Stimulated activated CD8-positive, alpha-beta memory T cell treated with anti-CD3 and anti-CD28 coated beads, Interleukin-15, amount 100 ng/mL, for 48 hours (primary cell): ENCODE measurements at places on chromosomes 7 and 10.

GRCh38 chr7:132745510-132745909 lies 169.2 kb upstream of the PLXNA4 start:
- DNase-seq = no peak

DNA sequence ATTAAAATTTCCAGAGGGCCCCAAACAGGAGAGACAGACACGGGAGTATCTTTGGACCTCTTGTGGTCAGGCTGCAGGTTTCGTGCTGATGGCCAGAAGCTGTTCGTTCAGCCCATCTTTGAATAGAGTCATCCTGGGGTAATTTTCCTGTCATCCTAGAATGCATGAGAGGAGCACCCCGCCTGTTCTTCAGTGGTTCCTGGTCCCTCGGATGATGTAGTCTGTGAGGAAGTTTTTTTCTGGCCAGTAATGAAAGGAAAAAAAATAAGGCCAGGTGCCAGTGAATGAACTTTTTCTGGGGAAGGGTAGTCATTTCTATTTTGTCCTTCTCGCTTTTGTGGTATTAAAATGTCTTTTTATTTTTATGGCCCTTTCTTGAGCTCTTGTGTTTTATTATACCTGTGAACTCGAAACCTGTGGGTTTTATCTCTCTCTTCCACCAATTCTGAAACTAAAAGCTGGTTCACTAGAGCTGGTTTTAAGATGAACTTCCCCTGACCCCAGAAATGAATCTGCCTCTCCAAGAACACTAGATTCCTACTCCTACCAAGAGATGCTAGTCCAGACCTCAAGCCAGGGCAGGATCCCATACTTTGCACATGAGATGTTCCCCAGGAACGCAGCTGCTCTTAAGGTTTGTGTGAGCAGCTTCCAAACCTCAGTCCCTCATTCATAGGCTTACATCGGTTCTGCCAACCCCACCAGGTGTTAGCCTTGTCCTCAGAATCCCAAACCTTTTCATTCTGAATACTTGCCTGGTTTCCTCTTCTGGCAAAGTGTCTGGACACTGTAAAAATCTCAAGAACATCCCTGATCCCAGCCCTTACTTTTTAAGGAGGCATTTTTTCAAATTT lies 15.4 kb upstream of the MEST start:
- DNase-seq = no peak

GRCh38 chr10:79079054-79079397 lies 10.3 kb downstream of the ZMIZ1 start:
- DNase-seq = no peak

GRCh38 chr10:124243702-124244121 lies 150.3 kb upstream of the CHST15 start:
- no peak for DNase-seq

GRCh38 chr10:121418126-121418777 lies 180.0 kb downstream of the FGFR2 start:
- no peak for DNase-seq

DNA sequence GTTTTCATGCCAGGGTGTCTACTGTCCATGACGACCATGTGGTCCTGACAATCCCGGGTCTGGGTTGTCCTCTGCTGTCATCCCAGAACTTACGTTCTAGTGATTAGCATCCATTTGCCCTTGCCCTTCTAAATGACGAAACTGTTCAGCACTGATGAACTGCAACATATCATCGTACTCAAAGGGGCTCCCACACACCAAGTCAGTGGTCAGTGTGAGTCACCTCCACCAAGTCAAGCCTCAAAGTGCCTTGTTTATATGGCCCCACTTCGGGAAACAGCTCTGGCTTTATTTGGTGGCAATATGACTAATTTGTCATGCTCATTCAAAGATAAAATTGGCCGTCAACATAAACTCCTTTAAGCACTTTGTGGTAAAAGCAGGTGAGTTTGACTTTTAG lies 110.7 kb downstream of the FRMD4A start:
- DNase-seq = no peak

- DNase-seq = no peak
These were observed 263.9 kb upstream of the FZD1 start for GRCh38 chr7:90999989-91000979.
